ENCODE measurements at places on chromosomes 4 and X.
A peak's percentile ranks its signal among the peaks of the same experiment; 100 is the strongest.

- H3K4me1 ChIP-seq: no peaks in the 10 kb centered on the region
- no peak overlapping the region for H3K27ac ChIP-seq
- no peaks in the 10 kb centered on the region for H3K36me3 ChIP-seq
- no peaks in the 10 kb centered on the region for H3K27me3 ChIP-seq
- no peak overlapping the region for H3K4me3 ChIP-seq
These were observed 1018.8 kb upstream of the HS3ST1 start for GRCh38 chr4:12447451-12447850.

DNA sequence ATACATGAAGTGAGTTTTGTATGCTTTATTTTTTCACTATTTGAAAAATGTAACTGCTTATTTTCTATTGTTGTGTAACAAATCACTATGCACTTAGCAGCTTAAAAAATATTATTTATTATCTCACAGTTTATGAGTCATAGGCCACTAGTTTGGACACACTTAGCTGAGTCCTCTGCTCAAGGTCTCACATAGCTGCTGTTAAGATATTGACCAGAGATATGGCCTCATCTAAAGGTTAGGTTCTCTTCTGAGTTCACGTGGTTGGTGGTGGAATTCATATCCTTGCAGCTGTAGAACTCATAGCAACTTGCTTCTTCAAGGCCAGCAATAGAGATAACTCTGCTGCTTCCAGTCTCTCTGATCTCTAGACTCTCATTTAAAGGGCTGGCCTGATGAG is 534.4 kb downstream of the SPRY1 start:
- no peaks in the 10 kb centered on the region for H3K36me3 ChIP-seq
- H3K27ac ChIP-seq: peak overlapping the region; percentile 11
- no peaks in the 10 kb centered on the region for H3K27me3 ChIP-seq
- no peak for DNase-seq

DNA sequence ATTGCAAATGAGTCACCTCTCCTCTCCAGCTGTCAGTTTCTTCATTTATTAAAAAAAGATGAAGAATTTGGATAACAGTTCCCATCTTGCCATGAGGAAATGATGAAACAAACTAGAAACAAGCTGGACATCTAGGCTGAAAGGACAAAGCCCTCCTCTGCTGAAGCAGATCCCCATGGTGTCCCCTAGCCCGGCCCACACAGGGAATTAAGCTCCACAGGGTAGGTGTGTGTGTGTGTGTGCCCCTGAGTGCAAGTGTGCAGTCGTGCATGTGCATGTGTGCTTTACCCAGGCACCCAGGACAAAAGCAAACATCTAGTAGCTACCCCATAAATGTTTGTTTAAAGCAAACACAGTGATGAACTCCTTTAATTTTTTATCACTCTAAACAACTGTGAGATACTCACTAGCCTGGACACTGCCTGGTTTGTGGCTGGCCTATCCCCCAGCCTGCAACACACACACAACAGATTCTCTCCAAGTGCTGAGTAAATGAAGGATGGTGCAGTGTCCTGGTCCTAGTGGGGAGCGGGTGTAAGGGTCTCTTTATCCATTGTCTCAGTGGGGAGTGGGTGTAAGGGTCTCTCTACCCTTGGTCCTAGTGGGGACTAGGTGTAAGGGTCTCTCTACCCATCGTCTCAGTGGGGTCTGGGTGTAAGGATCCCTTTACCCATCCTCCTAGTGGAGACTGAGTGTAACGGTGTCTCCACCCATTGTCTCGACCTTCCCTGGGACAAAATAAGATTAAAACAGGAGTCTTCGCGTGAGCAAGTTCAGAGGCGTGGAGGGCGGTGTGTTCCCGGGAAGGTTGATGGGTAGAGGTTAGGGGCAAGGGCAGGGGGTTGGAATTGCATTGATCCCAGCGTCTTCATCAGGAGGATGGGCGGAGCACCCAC is 688 bp upstream of the EVC start:
- peak overlapping the region; percentile 89 for H3K27ac ChIP-seq
- DNase-seq: no peak
- H3K4me3 ChIP-seq: peak overlapping the region; percentile 54
- no peaks in the 10 kb centered on the region for H3K36me3 ChIP-seq
- peaks cover 13% of the 10 kb centered on the region for H3K27me3 ChIP-seq
- H3K4me1 ChIP-seq: peaks cover 32% of the 10 kb centered on the region

DNA sequence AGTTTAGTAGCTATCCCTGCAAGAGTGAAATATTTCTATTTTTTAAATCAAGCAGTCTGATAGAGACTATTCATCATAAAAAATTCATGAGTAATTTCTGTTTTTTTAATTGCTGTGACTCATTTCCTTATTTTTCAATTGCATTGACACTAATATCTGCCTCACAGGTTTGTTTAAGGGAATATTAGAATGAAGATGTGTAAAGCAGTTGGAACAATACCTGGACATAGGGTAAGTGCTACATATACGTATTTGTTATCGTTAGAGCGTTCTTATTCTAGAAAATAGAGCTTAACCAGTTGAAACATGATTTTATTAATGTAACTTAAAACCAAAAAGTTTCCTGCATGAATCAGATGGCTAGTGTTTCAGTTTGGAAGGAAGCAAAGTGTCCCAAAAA is 2211.3 kb downstream of the PCDH7 start:
- DNase-seq: no peak
- H3K36me3 ChIP-seq: no peaks in the 10 kb centered on the region
- no peak overlapping the region for H3K4me3 ChIP-seq
- H3K27ac ChIP-seq: no peak overlapping the region
- H3K4me1 ChIP-seq: no peaks in the 10 kb centered on the region

DNA sequence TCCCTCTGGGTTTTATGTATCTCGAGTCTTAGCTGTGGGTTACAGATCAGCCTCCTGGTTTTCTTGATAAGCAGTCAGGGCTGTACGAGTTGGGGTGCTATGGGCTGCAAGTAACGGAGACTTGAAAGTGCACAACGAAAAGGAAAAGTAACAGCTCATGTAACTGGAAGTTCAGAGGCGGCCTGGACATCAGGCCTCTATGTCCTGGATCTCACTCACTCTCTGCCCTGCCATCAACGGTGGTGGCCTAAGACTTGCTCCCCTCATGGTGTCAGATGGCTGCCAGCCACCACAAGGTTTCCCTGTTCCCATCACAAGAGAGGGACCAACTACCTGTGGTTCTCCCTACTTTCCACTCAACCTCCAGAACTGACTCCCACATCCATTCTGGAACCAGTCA is 4.8 kb downstream of the PPP2R2C start:
- H3K4me1 ChIP-seq: peaks cover 10% of the 10 kb centered on the region
- H3K4me3 ChIP-seq: no peak overlapping the region
- DNase-seq: no peak
- no peak overlapping the region for H3K27ac ChIP-seq

DNA sequence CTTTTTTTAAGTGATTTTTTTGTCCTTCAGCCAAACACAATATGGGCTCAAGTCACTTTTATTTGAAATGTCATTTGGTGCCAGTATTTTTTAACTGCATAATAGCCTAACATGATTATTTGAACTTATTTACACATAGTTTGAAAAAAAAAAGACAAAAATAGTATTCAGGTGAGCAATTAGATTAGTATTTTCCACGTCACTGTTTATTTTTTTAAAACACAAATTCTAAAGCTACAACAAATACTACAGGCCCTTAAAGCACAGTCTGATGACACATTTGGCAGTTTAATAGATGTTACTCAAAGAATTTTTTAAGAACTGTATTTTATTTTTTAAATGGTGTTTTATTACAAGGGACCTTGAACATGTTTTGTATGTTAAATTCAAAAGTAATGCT is 62.1 kb downstream of the EDNRA start:
- H3K27ac ChIP-seq: no peak overlapping the region
- no peak for DNase-seq
- no peak overlapping the region for H3K4me3 ChIP-seq
- H3K4me1 ChIP-seq: no peaks in the 10 kb centered on the region
- no peaks in the 10 kb centered on the region for H3K36me3 ChIP-seq

DNA sequence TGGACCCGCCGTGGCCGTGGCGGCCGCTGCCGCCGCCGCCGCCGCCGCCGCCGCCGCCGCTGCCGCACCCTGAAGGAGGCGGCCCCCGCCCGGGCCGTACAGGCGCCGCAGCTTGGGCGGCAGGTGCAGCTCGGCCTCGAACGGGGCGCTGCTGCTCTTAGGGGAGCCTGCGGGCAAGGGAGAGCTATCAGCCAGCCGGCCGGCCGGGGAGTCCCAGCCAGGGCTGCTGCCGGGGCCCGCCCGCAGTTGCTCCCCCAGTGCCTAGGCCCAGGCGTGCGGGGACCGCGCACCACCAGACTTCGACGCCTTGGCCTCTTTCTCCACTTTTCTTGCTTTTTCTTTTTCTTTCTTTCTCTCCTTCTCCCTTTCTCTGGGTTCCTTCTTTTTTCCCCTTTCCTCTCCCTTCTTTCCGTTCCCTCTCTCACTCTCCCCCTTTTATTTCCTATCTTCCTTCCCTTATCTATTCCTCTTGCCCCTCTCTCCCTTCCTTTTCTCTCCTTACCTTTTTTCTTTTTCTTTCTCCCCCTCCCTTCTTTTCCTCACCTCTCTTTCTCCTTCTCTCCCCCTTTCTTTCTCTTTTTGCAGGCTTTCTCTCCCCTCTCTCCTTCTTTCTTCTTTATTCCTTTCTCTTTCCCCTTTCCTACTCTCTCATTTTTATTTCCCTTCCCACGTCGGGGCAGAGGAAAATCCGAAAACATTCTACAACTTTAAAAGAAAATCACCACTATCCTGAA is 2.0 kb downstream of the ARX start:
- H3K36me3 ChIP-seq: no peaks in the 10 kb centered on the region
- peaks cover 99% of the 10 kb centered on the region for H3K27me3 ChIP-seq
- H3K4me3 ChIP-seq: peak overlapping the region; percentile 41
- H3K4me1 ChIP-seq: peaks cover 13% of the 10 kb centered on the region
- DNase-seq: no peak
- H3K27ac ChIP-seq: no peak overlapping the region

- H3K4me3 ChIP-seq: no peak overlapping the region
- H3K27ac ChIP-seq: no peak overlapping the region
- no peaks in the 10 kb centered on the region for H3K4me1 ChIP-seq
- no peaks in the 10 kb centered on the region for H3K27me3 ChIP-seq
- no peaks in the 10 kb centered on the region for H3K36me3 ChIP-seq
These were observed 91.0 kb downstream of the MID1 start for GRCh38 chrX:10529344-10529743.

GRCh38 chr4:2651998-2652397 is 104.1 kb downstream of the TNIP2 start:
- no peaks in the 10 kb centered on the region for H3K4me1 ChIP-seq
- H3K27ac ChIP-seq: no peak overlapping the region
- no peaks in the 10 kb centered on the region for H3K27me3 ChIP-seq
- H3K36me3 ChIP-seq: peaks cover 12% of the 10 kb centered on the region
- no peak overlapping the region for H3K4me3 ChIP-seq

DNA sequence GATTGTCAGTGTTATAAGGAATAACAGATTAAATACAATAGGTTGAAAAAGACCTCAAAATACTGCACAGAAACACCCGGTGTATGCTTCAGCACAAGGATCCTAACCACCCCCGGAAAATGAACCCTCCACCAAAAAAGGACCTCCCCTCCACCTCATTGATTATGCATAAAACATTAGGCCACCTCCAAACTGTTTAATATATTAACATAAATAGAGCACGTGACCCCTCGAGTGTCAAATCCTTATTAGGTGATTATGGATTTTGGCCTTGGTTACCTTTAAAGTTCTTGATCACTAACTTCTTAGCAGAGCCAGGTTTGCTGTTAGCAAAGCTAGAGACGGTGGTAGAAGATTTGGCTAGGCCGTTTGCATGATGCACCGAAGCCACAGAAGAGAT is 958 bp downstream of the CUL4B start:
- peak overlapping the region; percentile 98 for H3K27ac ChIP-seq
- no peaks in the 10 kb centered on the region for H3K27me3 ChIP-seq
- H3K4me3 ChIP-seq: peak overlapping the region; percentile 55
- peaks cover 39% of the 10 kb centered on the region for H3K4me1 ChIP-seq
- peaks cover 23% of the 10 kb centered on the region for H3K36me3 ChIP-seq

DNA sequence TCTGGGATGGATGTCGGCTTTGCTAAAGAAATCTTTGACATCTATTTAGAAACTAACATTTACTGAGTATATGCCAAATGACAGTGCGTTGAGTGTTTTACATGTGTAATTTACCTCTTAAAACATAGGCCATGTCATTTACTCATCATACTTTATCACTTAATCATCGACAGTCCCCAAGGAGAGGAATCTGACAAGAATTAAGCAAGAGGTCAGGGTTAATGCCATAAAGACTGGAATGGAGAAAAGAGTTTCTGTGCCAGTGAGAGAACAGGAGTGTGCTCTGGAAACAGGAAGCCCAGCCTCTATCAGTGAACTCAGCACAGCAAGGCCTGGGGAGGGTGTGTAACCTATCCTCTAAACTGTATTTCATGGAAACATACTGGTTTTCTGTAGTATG is 28.0 kb upstream of the AMOT start:
- no peak overlapping the region for H3K4me3 ChIP-seq
- no peaks in the 10 kb centered on the region for H3K36me3 ChIP-seq
- H3K4me1 ChIP-seq: no peaks in the 10 kb centered on the region
- no peaks in the 10 kb centered on the region for H3K27me3 ChIP-seq

DNA sequence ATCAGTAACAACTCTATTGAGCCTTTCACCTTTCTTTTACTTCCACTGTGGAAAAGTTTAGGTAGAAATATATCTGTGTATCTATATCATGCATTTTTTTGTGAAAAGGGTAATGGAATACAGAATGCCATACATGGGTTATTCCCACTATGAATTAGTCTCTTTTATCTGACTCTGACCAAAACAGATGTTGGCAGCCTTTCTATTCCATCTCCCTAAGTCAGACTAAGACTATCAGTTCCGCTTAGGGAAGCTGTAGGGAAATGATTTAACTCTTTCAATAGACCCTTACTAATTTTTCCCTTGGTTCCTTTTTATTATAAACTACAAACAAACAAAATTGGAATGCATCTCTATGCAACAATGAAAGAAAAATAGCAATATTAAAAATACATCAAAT is 92.3 kb upstream of the LEF1 start:
- no peak overlapping the region for H3K27ac ChIP-seq

GRCh38 chr4:105145156-105145902 is 1.3 kb upstream of the TET2 start:
- peak overlapping the region; percentile 75 for H3K4me3 ChIP-seq
- H3K27ac ChIP-seq: peak overlapping the region; percentile 89
- H3K4me1 ChIP-seq: peaks cover 36% of the 10 kb centered on the region
- no peaks in the 10 kb centered on the region for H3K36me3 ChIP-seq
- no peaks in the 10 kb centered on the region for H3K27me3 ChIP-seq

GRCh38 chrX:40008791-40009461 is 88.8 kb downstream of the BCOR start:
- DNase-seq: no peak
- H3K27ac ChIP-seq: no peak overlapping the region
- peak overlapping the region; percentile 33 for H3K4me3 ChIP-seq
- peaks cover 28% of the 10 kb centered on the region for H3K27me3 ChIP-seq
- H3K36me3 ChIP-seq: no peaks in the 10 kb centered on the region

DNA sequence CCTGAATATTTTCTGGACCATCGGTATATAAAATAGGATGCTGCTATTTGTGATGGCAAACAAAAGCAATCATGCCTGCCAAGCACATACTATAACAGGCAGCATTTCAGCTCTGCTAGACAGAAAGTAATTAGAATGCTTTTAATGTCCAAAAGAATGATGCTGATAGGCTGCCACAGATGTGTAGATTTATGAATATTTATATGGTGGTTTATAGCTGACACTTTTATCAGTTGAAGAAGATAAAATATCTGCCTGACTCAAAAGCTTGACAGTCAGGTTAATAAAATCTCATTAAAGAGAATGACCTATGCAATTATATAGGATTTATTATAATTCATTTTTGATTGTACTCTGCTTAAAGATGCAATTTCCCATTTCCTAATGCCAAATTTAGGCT is 4.0 kb downstream of the BEND4 start:
- DNase-seq: no peak
- H3K27ac ChIP-seq: no peak overlapping the region
- H3K4me1 ChIP-seq: peaks cover 25% of the 10 kb centered on the region
- H3K4me3 ChIP-seq: no peak overlapping the region
- H3K36me3 ChIP-seq: no peaks in the 10 kb centered on the region
- peaks cover 24% of the 10 kb centered on the region for H3K27me3 ChIP-seq
